ENCODE measurements at places on chromosomes 2 and 18. TPM values are rescaled to one million over a fixed set of nuclear protein-coding genes. Genes with fewer than 3 reads are reported as not detected.

Gene STARD6
- total RNA-seq, result not detected

Gene PSTPIP2
- 9.8 TPM for total RNA-seq

Gene TXNDC2
- total RNA-seq, result 0.55 TPM

Gene ZNF24
- total RNA-seq, result 54.7 TPM

Gene TMEM200C
- 0.41 TPM for total RNA-seq

Gene LRRTM1
- total RNA-seq, result not detected

Gene PAIP2B
- 6.3 TPM for total RNA-seq

Gene CCDC141
- 25.7 TPM for total RNA-seq

Gene CYP27C1
- not detected for total RNA-seq

Gene TXNL1
- 56.4 TPM for total RNA-seq

Gene C2orf78
- not detected for total RNA-seq

Gene IL36A
- total RNA-seq, result not detected

Gene DPP4
- total RNA-seq, result 30.7 TPM

Gene FN1
- total RNA-seq, result 955 TPM

Gene ALPG
- total RNA-seq, result 0.49 TPM

Gene MERTK
- total RNA-seq, result 17.3 TPM

Gene IGFBP2
- total RNA-seq, result 46.1 TPM

Gene HRH4
- 1.7 TPM for total RNA-seq

Gene CD8A
- total RNA-seq, result 7.4 TPM
